ENCODE measurements at places on chromosomes 3 and 15.

DNA sequence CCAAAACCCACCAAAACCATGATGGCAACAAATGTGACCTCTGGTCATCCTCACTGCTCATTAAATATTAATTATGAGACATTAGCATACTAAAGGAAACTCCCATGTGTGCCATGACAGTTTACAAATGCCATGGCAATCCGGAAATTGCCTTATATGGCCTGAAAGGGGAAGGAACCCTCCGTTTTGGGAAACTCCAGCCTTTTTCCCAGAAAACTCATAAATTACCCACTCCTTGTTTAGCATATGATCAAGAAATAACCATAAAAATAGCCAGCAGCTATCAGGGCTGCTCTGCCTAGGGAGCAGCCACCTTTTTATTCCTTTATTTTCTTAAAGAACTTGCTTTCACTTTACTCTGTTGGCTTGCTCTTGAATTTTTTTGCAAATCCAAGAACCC lies 992.7 kb downstream of the NTRK3 start:
- DNase-seq = no peak

DNA sequence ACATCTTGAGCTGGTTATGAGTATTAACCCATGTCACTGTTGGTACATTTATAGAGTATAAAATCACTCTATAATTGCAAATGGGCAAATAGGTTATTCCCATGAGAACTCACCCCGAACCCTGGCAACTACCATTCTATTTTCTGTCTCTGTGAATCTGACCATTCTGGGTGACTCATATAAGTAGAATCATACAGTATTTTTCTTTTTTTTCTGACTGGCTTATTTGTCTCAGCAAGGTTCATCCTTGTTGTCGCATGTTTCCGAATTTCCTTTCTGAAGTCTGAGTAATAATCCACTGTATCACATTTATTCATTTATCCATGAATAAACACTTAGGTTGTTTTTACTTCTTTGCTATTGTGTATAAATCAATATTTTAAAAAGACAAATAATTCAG lies 59.9 kb upstream of the CHRM5 start:
- peak; percentile 29 for DNase-seq

DNA sequence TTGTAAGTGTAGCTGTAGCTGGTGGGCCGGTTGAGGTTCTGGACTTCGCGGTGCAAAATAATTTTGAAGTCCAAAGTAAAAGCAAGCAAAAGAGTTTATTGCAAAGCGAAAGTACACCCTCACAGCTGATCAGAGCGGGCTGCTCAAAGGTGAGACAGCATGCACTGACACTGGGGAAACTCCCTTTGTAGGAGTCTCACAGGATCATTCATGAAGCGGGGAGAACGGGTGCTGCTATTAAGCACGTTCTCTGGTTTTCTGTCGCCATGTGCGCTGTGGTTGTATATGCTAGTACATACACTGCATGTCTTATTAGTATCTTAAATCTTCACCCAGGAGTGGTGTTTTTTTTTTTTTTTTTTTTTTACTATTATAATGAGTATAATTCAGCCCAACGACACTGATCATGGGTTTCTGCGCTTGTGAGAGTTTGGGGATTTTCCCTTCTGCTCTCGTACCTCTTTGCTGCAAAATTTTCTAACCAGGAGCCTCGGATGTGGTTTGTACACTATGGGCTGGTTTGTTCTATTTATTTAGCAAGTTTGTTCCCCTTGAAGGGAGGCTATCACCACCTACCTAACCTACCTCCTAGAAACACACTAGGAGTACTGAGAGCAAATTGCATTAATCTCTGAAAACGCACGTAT lies 1.4 kb upstream of the AP4E1 start:
- DNase-seq = peak; percentile 16

GRCh38 chr3:42590989-42591756 lies 513 bp downstream of the SS18L2 start:
- peak; percentile 22 for DNase-seq

DNA sequence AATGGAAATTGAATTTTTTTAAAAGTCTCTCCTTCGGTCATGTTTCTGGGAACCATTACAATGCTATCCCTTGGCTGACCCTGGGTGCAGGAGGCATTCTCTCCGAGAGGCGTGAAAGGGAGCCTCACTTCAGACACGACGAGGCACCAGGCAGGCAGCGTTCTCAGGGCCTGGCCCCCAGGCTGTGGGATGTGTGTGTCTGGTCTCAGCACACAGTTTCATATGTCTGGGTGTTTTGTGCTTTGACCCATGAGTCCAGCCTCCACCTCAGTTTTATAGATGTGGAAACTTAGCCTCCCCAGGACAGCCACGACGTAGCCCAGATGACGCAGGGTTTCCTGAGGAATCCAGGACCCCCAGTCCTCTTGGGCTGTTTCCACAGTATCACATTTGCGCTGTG lies 34.0 kb downstream of the FGD5 start:
- DNase-seq = no peak

GRCh38 chr3:108416111-108416869 lies 94.1 kb downstream of the MYH15 start:
- DNase-seq = peak; percentile 9

DNA sequence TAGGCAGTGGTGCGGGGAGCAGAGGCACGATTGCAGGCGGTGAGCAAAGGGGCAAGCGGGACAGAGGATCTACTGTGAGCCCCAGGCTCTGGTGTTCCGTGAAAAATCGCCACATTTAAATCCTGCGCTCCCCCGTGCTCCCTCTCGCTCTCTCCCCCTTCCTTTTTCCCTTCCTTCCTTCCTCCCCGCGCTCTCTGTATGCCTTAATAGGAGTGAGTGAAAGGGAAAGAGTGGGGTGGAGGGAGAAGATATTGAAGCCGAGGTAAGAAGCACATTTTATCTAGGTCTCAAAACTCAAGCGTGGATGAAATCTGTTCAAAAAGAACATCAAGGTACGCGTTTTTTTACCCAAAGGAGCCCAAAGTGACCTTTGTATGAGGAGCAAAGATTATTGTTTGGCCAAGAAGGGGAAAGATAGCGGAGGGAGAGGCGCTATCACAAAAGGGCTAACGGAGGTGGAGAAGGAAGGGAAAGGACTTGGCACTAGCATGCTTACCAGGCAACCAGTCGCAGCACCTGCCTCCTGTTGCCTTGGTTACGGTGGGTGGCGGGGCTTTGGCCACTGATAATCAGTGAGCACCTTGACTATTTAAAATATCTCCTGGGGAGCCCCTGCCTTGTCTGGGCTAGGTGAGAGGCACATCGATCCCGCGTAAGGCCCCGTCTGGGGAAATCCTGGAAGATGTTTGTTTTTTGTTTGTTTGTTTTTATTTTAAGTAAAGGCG lies 14.9 kb upstream of the AEN start:
- DNase-seq = no peak

DNA sequence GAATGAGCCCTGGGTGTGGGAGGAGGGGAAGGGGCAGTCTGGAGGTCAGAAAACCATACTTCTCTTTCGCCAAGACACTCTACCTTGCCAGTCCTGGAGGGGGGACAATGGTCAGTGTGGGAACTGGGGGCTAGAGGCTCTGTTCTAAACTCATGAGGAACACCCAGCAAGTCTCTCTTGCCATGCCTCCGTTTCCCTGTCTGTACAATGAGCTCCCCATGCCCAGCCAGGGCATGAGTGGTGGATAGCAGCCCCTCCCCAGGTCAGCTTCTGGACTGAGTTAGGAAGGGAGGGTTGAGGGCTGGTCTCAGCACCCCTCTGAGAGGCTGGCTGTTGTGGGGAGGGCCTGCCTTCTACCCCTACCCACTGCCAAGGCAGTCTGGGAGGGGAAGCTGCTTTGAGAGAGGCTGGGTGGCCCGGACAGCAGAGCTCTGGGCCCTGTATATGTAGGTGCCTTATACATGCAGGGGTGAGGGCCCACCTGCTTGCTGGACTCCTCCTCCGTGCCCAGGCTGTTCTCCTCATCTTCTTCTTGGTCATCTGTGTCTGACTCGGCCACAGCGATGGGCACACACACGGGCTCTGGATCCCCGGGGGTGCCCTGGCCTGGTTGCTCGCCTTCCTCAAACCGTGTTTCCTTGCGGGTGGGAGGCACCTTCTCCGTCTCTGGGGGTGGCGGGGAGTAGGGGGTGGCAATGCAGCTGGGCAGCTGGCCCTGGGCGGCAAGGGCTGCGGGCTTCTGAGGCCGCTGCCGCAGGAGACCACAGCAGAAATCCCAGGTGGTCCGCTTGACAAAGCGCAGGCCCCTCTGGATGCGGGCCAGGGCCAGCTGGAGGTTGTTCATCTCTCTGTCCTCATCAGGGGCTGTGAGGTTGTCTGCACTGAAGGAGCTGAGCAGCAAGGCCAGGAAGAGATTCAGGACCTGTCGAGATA lies 68.8 kb downstream of the SCN5A start:
- DNase-seq = no peak

GRCh38 chr15:90857337-90857736 lies 11.1 kb upstream of the FURIN start:
- no peak for DNase-seq

- no peak for DNase-seq
These were observed 55.4 kb downstream of the ZNF609 start for GRCh38 chr15:64515825-64516224.

DNA sequence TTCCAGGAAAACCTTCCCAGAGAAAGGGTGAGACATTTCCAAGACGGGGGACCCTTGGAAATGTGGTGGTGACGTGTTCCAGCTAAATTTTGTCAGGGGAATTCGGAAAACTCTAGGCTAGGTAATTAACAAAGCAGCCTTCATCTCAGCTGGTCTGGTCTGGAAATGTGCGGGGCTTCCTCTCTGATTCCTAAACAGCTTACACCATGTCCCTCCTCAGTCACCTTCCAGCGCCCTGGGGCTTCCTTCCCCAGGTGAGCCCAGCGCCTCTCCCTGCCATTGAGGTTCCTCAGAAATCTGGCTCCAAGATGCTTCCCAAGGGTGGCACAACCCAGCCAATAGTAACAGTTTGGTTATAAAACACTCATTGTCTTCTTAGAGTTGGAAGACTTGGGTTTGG lies 571 bp downstream of the ACAD9 start:
- no peak for DNase-seq

- no peak for DNase-seq
These were observed 48.8 kb downstream of the EXOG start for GRCh38 chr3:38544926-38545325.

DNA sequence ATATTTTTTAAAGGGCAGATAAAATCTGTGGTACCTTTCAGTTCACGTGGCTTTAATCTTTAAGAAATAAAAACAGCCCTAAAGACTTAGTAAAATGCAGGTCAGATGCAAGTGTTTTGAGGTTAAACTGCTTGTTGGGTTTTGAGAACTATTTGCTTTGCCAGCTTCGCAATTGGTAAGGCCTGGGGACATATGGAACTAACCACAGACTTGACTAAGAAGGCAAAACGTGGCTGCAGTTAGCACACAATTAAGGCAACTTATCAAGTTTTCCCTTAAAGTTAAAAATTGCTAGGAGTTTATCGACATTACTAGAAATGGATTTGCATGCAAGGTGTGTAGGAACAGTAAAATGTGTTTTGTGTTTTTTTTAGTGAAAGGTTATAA lies 206.9 kb downstream of the ZNF385D start:
- no peak for DNase-seq

DNA sequence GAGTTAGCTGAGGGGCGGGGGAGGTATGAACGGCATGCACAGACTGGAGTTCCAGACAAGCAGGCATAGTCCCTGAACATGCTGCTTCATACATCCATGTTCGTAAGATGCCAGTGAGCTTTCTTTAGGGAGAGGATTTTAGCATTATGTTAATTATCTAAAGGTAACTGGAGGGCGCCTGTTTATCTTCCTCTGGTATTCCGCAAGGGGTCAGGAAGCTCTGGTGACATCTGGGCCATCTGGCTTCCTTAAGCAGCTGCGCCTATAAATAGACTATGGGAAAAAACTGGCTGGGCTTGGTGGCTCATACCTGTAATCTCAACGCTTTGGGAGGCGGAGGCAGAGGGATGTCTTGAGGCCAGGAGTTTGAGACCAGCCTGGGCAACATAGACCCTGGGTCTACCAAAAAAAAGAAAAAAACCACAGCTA lies 1.5 kb upstream of the FBXO22 start:
- no peak for DNase-seq

DNA sequence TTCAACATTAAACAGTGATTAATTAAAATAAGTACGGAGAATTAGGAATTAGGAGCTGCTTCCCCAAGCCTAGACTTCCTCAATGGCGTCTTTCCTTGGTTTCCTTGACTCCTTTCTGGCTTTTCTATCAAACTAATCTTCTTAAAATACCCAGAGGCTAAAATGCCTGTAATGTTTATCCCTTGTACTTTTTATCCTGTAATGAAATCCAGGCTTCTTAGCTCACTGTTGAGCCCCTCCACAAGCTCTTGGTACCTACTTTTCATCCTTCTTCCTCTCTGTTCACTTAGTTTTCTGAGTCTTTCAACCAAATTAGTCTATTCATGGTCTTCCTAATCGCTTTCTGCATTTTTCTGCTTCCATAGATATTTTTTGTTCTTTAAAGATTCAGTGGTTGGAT lies 6.9 kb upstream of the UBE2E1 start:
- no peak for DNase-seq

- DNase-seq = peak; percentile 8
These were observed 66.4 kb downstream of the BCHE start for GRCh38 chr3:165770781-165771180.

- DNase-seq = peak; percentile 78
These were observed 33.6 kb upstream of the OCA2 start for GRCh38 chr15:28132524-28133275.

DNA sequence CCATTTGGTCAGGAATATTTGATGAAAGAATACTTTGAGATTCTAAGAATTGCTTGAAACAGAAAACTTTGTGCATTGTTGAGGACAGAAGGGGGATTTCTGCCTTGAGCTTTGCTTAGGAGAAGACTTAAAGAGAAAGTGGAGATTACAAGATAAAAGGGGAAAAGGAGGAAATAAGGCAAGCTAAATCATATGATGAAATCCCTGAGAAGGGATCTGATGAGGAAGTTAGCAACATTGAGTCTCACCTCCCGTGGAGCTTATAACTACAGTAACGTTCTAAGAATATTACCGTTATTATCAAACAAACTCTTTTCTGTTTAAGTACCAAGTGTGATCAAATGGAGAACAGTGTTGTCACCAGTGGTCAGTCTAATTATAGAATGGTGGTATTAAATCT lies 414.7 kb upstream of the NAALADL2 start:
- DNase-seq = no peak

- DNase-seq = peak; percentile 29
These were observed 45.6 kb downstream of the DLEC1 start for GRCh38 chr3:38084334-38085310.

GRCh38 chr3:161557445-161558150 lies 61.0 kb downstream of the OTOL1 start:
- no peak for DNase-seq

DNA sequence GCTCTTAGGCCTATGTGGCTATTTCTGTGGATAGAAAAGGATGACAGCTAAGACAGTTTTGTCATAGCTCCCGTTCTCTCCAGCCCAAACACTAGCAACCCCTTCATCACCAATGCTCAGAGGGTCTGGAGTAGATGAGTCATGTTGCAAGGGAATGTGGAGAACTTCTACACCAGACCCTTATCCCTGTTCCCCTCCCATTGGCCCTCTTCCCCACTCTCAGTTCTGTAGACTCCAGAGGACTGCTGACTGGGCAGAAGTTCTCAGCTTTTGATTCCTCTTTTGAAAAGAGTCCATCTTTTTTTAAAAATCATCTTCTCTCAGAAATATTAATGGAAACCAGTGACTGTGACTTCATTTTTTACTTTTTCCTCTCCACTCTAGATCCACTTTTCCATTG lies 2.4 kb upstream of the MYZAP start:
- no peak for DNase-seq

All from iris pigment epithelial cell (primary cell).